ENCODE measurements at places on chromosomes 5 and 9.

GRCh38 chr9:18857769-18858168, 175.2 kb downstream of the SAXO1 start:
- DNase-seq = no peak

GRCh38 chr9:131833906-131834305, 94.0 kb upstream of the RAPGEF1 start:
- DNase-seq = no peak

DNA sequence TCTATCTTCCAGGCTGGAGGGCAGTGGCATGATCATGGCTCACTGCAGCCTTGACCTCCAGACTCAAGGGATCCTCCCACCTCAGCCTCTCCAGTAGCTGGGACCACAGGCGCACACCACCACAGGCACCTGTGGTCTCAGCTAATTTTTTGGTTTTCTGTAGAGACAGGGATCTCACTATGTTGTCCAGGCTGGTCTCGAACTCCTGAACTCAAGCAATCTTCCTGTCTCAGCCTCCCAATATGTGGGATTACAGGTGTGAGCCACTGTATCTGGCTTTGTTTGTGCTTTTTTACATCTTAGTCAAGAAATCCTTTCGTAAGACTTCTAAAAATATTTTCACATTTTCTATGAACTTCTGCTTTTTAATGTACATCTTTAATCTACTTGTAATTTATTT, 116.9 kb downstream of the DENND1A start:
- no peak for DNase-seq

DNA sequence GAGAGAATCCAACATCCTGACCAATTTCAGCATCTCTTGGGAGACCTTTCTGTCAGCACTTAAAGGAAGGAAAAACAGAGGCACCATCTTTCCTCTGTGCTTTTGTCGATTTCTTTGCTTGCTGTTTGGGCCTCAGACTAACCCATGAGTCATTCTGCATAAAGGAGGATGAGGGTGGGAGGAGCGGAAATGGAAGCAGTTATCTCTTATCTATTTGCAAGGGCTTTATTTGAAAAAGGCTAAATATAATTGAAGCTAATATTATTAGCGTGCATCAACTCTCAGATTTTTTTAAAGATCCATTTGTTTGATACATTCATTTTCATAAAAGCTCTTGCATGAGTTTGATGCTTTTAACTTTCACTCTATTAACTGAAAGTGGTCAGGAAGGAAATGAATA, 72.9 kb downstream of the ZNF622 start:
- DNase-seq = no peak

- DNase-seq = no peak
These were observed 38.0 kb upstream of the ADAM19 start for GRCh38 chr5:157613385-157614245.

Measured in NCI-H526 treated with DMSO at 0.1 percent for 48 hours (cell line).